ENCODE measurements at places on chromosomes 7 and 10.

DNA sequence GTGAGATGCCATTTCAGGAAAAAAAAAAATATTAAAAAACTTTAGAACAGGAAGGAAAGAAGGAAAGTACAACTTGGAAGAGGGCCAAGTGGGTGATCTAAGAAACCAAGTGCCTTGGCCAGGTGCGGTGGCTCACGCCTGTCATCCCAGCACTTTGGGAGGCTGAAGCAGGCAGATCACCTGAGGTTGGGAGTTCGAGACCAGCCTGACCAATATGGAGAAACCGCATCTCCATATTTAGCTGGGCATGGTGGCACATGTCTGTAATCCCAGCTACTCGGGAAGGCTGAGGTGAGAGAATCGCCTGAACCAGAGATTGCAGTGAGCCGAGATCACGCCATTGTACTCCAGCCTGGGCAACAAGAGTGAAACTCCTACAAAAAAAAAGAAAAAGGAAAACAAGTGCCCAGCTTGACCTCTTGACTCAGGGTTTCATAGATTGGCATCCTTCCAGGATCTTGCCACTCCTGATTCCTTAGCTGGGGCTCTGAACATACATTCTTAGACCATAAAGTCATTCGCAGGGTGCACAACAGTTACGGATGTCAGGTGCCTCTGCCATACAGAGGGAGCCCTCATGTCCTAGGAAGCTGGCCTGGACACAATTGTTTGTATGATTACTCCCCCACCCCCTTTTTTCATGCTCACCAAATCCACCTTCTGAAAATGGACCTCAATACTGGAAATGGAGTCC lies 2.1 kb upstream of the GUSB start:
- no peak for DNase-seq

GRCh38 chr7:70156057-70156456 lies 557.8 kb downstream of the AUTS2 start:
- no peak for DNase-seq

DNA sequence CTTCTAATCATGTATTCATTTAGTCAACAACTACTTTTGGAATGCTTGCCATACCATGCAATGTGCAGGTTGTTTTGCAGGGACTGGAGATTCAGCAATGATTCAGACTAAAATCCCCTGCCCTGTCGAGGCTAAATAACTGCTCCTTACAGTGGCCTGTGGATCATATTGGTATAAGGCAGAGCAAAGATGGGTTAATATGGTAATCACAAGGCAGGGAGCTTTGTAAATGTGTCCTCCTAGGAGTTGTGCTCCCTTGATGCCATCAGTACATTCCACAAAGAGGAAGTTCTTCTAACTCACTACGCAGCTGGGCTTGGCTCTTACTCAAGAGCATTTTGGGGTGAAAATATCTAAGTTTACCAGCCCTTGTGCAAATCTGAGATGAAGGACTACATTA lies 614 bp upstream of the IFIT2 start:
- no peak for DNase-seq

GRCh38 chr10:104328896-104329710 lies 9.2 kb downstream of the ITPRIP start:
- no peak for DNase-seq

DNA sequence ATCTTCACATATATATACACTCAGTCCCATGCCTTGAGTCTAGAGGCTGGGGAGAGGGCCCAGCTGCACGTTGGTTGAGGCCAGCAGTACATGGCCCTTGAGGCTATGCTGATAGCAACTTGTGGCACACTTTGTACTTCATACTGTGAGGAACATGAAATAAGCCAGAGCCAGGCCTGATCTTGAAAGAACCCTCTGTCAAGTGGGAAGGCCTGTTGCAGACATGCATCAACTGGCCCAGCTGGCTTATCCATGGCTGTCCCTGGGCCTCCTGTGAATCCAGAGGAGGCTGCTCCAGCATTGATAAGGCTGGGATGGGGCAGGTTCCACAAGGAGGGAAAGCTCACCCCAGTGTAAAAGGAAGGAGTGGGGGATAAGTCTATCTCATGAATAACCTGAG lies 140.4 kb downstream of the NRF1 start:
- no peak for DNase-seq

GRCh38 chr10:11475831-11476434 lies 135.5 kb downstream of the USP6NL start:
- DNase-seq = no peak

DNA sequence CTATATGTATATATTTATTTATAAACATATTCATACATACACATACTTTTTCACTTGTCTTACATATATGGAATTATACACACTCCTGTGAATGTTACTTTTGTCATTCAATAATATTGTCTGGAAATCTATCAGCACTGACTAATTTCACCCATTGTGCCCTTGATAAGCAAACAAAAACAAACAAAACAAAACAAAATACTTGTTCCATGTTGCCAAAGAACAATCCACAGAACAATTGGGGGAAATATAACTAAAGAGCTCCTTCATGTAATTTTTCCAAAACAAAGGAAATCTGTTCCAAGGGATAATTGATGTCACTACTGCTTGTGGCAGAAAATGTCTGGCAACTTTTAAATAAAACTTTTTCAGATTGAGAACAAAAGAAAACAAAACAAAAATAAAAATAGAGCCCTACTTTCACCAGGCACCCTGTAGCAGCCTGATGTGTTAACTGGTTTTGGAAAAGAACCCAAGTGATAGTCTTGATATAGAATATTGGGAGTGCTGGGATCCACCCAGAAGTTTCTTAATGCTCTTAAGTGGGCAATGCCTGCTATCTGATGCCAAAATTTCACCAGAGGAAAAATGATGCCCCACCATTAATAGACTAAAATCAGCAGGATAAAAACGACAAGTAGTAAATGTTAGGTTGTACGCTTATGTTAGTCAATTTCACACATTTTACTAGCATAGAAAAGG lies 34.0 kb upstream of the CCDC7 start:
- DNase-seq = no peak

GRCh38 chr7:140902303-140902953 lies 22.3 kb downstream of the BRAF start:
- no peak for DNase-seq

- peak; percentile 29 for DNase-seq
These were observed 44.5 kb downstream of the STARD3NL start for GRCh38 chr7:38222481-38223096.

DNA sequence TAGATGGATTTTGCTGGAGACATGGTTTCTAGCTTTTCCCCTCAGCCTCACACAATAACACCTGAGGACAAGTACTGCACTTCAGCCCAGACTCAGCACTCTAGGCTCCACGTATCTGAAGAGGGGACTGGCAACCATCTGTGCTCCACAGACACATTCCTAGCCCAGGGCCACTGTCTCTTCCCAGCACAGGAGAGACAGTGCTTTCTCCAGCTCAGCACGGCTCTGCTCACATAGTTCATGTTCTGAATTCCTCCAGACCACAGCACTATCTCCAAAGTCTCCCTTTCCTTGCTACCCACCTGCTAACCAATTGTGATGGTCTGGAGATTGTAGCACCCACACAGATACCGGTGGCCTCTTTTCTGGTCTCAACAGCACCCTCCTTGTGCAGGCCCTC lies 114.5 kb downstream of the HTR7 start:
- DNase-seq = no peak

GRCh38 chr7:149776848-149777407 lies 3.5 kb upstream of the ZNF467 start:
- no peak for DNase-seq

- no peak for DNase-seq
These were observed 37.0 kb upstream of the GLCCI1 start for GRCh38 chr7:7931626-7932025.

DNA sequence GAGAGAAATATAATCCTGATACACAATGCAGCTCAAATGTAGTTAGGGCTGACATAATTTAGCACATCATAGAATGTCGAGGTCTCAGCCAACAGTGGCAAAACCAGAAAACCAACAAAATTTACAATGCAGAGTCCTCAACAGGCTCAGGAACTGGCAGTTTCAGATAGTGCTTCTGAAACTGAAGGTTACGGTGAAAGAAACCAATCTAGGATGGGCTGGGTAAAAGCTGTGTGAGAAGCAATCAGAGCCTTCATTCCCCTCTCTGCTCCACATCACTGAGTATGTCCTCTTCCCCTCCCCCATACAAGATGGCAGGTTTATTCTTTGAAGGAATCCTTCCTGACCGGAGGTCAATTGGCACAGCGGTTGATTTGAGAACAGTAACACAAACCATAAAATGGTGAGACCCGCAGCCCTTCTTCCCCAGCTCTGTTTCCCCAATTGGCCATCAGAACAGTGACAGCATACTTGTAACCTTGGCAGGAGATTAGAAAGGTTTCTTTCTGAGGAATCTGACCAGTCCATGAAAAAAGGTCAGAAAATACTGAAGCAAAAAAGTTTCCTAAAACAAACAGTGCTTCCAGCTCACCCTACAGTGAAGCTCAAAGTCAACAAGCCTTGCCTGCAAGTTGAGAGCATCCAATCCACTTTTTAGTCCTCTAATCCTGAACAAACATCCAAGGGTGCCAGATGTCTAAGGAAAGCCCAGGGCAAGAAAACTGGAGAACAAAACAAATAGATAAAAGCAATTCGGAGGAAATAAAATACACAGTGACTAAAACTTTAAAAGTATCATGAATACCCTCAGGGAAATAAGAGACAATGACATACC lies 53.9 kb upstream of the IL6 start:
- DNase-seq = no peak

- no peak for DNase-seq
These were observed 142.4 kb downstream of the DIP2C start for GRCh38 chr10:546971-547590.

DNA sequence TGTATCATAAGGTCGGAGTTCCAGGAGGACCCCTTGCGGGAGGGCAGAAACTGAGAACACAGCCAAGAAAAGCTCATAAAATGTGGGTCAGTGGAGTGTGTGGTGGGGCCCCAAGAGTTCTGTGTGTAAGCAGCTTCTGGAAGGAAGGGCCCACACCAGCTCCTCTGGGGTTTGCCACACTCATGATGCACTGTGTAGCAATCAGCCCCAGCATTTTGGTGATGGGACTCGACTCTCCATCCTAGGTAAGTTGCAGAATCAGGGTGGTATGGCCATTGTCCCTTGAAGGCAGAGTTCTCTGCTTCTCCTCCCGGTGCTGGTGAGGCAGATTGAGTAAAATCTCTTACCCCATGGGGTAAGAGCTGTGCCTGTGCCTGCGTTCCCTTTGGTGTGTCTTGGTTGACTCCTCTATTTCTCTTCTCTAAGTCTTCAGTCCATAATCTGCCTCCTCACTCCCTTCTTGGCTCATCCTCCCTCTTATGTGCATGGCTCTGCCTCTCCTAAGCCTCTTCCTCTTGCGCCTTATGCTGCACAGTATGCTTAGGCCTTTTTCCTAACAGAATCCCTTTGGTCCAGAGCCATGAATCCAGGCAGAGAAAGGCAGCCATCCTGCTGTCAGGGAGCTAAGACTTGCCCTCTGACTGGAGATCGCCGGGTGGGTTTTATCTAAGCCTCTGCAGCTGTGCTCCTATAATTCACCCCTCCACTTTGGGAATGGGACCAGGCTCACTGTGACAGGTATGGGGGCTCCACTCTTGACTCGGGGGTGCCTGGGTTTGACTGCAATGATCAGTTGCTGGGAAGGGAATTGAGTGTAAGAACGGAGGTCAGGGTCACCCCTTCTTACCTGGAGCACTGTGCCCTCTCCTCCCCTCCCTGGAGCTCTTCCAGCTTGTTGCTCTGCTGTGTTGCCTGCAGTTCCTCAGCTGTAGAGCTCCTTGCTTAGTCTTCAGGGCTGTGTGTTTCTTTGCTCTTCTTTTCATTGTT lies 17.8 kb downstream of the PRSS2 start:
- DNase-seq = no peak

- DNase-seq = no peak
These were observed 61.2 kb upstream of the ARHGAP21 start for GRCh38 chr10:24784923-24785322.

DNA sequence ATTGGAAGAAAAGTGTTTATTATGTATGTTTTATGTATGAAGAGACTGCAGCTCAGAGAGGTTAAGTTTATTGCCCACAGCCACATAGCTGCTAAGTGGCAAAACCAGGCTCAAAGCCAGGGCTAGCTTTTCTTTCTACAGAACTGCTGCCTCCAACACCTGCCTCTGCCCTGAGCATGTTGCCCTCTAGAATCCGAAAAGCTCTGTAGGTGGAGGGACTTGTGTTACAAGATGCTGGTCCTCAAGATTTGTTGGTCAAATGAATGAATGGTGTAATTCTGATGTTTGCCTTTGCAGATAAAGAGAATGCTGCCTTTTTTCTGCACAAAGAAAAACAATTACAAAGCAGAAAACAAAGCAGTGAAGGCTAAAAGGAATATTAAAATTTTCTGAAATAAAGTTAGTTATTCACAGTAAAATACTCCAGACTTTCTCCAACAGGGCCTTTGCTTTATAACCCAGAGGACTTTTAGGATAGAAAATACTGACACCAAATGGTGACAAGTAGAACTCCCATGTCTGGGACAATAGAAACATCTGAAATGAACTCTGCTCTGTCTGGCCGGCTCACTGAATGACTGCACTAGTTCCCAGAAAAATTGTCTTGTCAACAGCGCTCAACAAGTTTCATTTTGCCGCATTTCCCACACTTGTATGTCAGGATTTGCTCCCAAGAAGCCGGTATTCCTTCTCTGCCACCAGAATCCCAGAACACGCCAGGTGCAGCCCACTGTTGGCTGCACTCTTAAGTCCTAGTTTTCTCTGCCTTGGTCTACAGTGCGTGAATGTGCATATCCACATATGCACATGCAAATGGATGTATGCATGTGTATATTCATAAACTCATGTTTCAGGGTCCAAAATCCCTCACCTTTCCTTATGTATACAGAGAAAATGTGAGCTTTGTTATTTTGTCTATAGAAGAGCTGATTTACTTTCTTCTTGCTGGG lies 11.0 kb upstream of the DNTT start:
- no peak for DNase-seq

DNA sequence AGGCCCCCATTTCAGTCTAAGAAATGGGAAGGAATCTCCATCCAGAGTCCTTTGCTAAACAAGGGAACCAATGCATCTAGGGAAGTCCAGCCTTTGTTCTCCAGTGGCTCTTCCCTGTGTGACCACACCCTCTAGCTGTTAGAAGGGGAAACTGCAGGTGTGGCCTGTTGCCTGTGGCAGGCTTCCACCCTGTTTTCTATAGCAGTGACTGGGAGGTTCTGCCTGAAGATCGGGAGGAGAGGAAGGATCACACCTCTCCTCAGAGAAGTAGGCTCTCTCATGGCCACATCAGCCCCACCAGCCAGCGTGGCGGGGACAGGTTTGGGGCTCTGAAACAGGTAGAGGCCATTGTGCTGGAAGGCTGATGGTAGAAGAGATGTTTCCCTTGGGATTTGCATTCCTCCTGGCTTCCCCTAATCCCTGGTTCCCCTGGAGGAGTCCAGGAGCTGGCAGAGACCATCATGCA lies 47.7 kb upstream of the TRIM8 start:
- DNase-seq = peak; percentile 35

- no peak for DNase-seq
These were observed 55.6 kb upstream of the NRP1 start for GRCh38 chr10:33390046-33390445.

All from NCI-H774 (cell line).